CD4-positive, alpha-beta T cell treated with Interleukin-17A for 1 hour (primary cell): ENCODE measurements at places on chromosomes 2 and 18.
A peak's percentile ranks its signal among the peaks of the same experiment; 100 is the strongest.

GRCh38 chr2:186991766-186992417, 142.9 kb upstream of the ZSWIM2 start:
- no peak for DNase-seq

DNA sequence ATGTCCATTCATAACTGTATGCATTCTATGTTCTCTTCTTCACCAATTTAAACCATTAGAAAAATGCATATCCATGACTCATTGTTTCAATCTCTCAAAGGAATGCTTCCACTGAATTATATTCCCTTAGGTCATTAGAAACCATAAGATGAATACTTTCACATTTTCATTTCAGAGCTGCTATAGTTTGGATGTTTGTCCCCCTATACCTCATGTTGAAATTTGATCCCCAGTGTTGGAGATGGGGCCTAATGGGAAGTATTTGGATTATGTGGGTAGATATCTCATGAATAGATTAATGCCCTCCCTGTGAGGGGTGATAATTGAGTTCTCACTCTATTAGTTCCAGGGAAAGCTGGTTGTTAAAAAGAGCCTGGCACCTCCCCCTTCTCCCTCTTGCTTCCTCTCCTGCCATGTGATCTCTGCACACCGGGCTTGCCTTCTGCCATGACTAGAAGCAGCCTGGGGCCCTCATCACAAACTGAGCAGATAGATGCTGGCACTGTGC, 35.7 kb downstream of the THUMPD2 start:
- no peak for DNase-seq

- DNase-seq = no peak
Measured at GRCh38 chr2:64605991-64606478, 47.7 kb downstream of the SERTAD2 start.

DNA sequence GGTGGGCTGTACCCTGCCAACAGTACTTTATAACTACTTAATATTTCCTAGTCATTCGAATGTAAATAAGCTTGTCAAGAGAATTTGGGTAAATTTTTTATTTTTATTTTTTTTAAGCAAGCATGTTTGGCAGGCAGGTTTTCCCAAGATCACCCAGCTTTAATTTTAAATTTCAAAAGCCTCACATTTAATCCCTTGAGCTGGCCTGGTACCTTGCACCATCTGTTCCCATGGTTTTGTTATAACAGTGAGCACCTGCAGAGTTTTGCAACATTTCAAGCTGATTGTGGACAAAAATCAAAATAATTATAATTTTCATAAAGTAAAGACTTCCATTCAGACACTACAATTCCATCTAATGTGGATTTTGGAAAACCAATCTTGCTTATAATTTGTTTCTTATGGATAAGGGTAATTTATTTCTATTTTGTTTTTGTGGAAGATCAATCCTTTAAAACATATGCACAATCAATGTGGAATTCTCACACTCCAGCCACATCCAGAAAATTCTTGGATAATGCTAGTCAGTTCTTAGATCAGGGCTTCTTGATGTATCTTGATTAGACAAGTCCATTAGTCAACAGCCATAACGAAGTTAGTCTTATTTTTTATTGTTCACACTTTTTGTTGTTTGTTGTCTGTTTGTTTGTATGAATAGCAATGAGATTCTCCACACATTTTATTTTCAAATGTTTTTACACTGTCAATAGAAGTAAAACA, 689.3 kb downstream of the NR4A2 start:
- DNase-seq = no peak

- DNase-seq = no peak
Measured at GRCh38 chr18:13982126-13982525, 66.8 kb upstream of the MC2R start.

DNA sequence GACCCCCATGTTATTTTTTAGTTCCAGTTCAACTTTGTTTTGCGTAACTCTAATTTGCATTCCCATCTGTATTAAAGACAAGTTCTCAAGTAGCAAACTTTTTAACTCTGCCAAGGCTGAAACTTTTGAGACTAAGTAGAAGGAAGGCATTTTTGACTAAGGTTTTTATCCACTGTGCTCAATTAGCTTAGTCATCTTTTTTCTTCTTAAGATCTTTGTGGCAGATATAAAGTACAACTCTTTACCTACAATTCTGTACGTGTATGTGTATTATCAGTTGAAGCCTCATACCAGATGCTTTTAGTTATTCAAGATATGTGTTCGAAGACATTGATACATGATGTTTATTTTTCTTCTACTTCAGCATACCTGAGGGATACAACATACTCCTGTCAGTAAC, 41.6 kb downstream of the CREB1 start:
- no peak for DNase-seq

DNA sequence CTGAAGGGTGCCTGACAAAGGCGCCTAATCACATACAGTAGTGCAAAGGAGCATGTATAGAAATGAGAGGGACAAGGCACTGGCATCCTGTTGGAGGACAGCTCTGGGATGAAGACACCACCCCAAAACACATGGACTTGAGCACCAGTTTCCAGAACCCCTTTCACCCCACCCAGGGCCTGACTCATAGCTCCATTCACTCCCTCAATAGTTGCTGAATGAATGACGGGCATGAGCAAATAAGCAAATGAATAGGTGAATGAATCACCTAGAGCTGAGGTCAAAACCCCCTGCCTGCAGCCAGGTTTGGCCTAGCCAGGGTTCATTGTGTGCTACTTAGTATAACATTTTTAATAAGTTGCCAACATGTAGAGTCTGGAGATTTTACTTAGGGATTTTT, 66.3 kb downstream of the NRP2 start:
- no peak for DNase-seq

DNA sequence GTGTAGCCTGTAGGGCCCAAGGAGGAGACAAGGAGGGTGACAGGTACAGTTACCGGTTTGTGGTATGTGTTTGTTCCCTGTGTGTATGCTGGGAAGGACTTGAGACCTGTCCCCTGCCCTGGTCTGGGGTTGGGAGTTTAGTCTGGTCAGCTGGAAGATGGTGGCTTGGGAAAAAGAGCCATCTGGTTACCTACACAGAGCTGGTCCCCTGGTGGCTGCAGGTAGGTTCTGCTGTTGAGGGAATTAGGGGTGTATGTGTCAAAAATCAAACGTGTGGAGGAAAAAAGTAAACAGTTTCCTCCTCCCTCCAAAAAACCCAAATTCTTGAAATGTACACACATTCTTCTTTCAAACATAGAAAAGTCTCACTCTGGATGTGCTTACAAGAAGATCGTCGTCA, 24.3 kb downstream of the PTMA start:
- no peak for DNase-seq

- DNase-seq = peak; percentile 39
Measured at GRCh38 chr2:210577263-210578071, 21.1 kb downstream of the CPS1 start.

DNA sequence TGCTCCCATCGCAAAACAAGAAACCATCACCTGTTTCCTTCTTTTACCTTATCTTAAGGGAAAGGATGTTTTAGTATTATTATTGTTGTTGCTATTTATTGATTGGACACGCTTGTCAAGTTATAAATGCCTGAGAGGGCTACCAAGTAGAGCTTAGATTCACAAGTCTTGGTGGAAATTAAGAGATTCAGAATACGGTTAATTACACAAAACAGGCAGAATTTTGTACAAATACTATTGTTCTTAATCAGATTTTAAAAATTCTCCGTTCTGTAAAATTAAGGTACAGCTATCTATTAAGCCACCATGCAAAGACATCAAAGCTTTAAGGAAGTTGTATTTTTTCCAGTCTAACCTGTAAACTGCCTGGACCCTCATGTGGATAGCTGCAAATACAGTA, 1.1 kb upstream of the ZNF521 start:
- no peak for DNase-seq

- DNase-seq = no peak
Measured at GRCh38 chr18:805755-806110, 6.3 kb downstream of the YES1 start.

- no peak for DNase-seq
Measured at GRCh38 chr2:10978090-10978670, 66.4 kb downstream of the KCNF1 start.

GRCh38 chr2:175844169-175844568, 157.9 kb downstream of the LNPK start:
- no peak for DNase-seq

DNA sequence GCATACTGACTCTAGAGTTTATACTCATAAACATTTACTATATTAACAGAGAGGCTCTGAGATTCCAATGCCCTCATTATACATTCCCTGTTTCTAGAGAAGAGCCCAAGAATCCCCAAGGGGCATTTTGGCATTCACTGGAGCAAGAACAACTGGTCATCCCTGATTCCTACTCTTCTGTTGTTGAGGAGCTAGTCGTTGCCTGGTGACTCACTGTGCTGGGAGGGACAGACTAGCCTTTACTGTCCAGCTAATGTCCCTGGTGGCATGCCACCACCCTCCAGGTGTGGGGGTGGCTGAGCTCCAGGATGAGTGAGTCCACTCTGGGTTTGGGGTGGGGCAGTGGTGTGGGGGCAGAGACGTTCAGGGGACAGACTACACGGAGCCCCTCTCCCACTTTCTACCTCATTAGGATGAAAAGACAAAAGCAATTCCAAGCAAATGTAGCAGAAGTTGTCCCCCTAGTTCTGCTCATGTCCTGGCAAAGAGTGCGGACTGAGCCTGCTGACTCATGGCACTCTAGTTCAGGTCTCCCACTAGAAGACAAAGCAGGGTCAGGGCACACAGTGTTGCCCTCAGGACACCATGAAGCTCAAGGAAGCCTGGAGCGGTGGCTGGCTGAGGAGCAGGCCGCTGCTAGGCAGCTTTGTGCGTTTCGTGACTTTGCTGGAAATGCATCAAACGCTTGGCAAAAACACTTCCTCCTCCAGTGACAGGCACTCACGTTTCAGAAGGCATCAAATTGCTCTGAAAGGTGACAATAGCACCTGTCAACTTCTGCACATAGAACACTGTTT, 49.4 kb downstream of the RHOB start:
- no peak for DNase-seq

GRCh38 chr2:188114014-188114413, 177.7 kb upstream of the GULP1 start:
- no peak for DNase-seq
